Activated T-cell treated with anti-CD3 and anti-CD28 coated beads for 1 hour (primary cell): ENCODE measurements at places on chromosomes 6 and 20.

- DNase-seq, result no peak
Observed at GRCh38 chr6:37140145-37140544, 29.8 kb upstream of the PIM1 start.

GRCh38 chr6:104589940-104590339 is 269.8 kb downstream of the HACE1 start:
- no peak for DNase-seq

GRCh38 chr20:25508083-25508770 is 77.1 kb downstream of the NINL start:
- no peak for DNase-seq

- no peak for DNase-seq
Observed at GRCh38 chr20:41735949-41736348, 117.8 kb upstream of the CHD6 start.

- no peak for DNase-seq
Observed at GRCh38 chr6:86595641-86596040, 341.7 kb upstream of the HTR1E start.

- no peak for DNase-seq
Observed at GRCh38 chr6:72849346-72849745, 227.5 kb downstream of the KCNQ5 start.

- DNase-seq, result no peak
Observed at GRCh38 chr6:141658696-141659095, 474.0 kb upstream of the GJE1 start.

- DNase-seq, result no peak
Observed at GRCh38 chr20:45372241-45372640, 5.9 kb downstream of the TP53TG5 start.

- no peak for DNase-seq
Observed at GRCh38 chr6:151689499-151690201, 117.8 kb upstream of the ESR1 start.

DNA sequence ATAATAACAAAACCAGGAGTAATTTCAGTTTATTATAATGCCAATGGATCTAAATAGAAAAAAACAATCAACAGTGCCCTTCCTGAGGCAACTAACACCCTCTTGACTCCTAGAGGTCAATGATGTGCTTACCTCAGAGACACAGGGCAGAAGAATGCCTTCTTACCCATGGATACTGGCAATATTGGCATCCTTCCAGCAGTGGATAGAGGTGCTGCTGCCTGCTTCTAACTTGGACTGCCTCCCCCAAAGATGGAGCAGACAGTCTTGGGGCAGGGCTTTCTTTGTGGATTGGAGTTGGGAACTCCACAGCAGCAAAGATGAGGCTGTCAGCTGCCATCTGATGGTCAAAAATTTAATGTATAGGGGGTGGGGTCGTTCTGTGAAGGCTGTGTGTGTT is 78.7 kb downstream of the AK9 start:
- DNase-seq, result no peak

GRCh38 chr20:17809362-17810061 is 109.7 kb downstream of the BANF2 start:
- no peak for DNase-seq

- no peak for DNase-seq
Observed at GRCh38 chr6:156250593-156250992, 526.6 kb upstream of the ARID1B start.

DNA sequence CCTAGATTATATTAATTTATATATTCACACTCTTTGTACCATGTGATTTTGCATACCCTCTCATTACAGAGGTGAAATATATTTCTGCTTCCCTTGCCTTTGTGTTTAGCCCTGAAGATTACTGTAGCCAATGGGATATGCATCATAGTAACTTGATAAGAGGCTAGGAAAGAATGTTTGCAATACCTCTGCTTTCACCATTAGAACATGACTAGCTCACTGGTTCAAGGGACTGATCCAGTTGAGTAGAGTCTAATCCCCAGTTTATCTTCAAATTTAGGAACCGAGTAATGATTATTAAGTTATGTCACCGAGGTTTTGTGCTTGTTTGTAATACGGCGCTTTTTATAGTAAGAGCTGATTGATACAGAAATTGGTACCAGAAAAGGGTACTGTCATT is 552.6 kb upstream of the GJE1 start:
- DNase-seq, result no peak

GRCh38 chr6:55678330-55679224 is 99.6 kb upstream of the HMGCLL1 start:
- no peak for DNase-seq

DNA sequence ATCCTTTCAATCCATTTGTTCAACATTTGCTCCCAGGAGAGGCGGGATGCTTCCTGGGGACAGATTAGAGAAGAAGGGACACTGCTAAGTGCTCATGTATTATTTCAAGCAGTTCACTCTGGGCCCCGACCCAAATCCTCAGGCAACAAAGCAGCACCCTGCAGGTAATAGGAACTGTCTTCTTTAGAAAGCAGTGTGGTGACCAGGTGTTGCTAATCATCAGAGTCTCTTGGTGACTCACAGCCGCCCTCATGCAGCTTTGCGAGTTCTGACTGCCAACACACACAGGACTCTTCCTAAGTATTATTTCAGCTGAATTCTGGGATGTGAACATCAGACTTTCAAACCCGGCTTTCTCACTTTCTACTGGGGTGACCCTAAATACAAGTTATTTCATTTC is 356.4 kb downstream of the PRKN start:
- DNase-seq, result no peak

- DNase-seq, result no peak
Observed at GRCh38 chr20:50415021-50415515, 95.1 kb upstream of the PTPN1 start.

- no peak for DNase-seq
Observed at GRCh38 chr6:137219664-137220252, 573 bp upstream of the IFNGR1 start.

GRCh38 chr20:57948180-57948955 is 238.6 kb upstream of the PMEPA1 start:
- DNase-seq, result no peak

- no peak for DNase-seq
Observed at GRCh38 chr20:7437311-7437710, 502.9 kb downstream of the HAO1 start.
